ENCODE measurements at places on chromosomes 16 and 17.
A peak's percentile ranks its signal among the peaks of the same experiment; 100 is the strongest.

- DNase-seq, result no peak
Measured at GRCh38 chr16:66668777-66669444, 27.6 kb downstream of the CMTM4 start.

GRCh38 chr17:80348551-80349150, 66.3 kb upstream of the ENDOV start:
- no peak for DNase-seq

- DNase-seq, result no peak
Measured at GRCh38 chr17:70687421-70687820, 518.1 kb downstream of the KCNJ2 start.

DNA sequence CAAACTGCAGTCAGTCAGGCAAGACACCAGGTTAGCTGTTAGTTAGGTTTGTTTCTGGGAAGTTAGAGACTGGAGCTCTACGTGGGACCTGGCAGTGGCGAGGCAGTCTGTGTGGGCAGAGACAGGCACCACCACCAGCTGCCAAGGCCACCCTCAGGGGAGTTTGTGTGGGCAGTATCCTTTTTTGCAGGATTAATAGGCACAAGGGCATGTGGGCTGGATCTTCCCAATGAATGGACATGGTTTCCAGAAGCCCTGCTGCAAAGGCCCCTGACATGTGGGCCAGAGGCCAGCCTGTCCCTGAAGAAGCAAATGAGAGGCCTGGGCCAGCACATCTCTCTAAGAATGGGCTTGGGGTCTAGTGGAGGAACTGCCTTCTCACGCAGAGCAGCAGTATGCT, 19.2 kb upstream of the SREBF1 start:
- no peak for DNase-seq

DNA sequence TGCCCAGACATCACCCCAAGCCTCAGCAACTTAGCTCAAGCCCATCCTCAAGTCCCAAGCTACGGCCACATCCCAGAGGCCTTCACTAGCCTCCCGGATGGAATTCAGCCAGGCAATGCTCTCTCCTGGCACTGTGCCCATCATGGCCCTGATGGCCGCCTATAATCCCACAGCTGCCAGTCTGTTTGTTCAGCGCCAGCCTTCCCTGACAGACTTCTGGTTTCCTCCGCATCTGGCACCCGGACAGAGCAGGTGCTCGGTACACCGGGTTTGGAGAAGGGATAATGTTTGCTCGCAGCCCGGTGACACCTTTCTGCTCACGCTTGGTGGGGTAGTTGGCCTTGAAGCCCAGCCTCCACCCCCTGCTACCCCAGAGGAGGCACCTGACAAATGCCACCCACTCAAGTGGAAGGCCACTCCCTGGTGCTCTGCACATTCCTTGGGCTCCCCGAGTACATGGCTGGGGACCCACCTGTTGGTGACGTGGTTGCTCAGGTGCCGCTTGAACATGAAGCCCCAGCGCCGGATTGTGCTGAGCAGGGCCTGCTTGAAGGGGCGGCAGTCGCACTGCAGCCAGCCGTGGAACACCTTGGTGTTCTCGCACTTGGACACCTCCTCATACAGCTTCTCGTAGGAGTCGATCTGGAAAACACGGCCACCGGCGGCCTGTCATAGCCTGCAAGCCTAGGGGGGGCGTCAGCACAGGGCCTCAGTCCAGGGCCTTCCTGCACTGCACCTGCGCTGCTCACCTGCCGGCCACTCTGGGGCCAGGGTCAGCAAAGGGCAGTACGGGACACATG, 47.1 kb downstream of the DNAH17 start:
- peak; percentile 99 for DNase-seq

DNA sequence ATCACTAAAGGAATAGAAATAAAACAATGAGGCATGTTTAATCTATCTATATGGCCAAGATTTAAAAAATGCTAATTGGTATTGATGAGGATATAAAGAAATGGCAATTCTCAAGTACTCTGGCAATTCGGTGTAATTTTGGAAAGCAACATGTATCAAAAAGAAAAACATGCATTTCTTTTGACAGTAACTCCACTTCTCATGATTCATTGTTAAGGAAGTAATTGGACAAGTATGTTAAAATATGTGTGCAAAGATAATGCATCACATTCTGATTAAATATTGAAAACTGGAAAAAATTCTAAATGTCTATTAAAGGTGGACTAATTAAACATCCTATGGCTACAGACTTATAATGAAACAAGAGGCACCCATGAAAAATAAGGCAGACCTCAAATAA, 81.2 kb downstream of the CREBBP start:
- DNase-seq, result no peak

DNA sequence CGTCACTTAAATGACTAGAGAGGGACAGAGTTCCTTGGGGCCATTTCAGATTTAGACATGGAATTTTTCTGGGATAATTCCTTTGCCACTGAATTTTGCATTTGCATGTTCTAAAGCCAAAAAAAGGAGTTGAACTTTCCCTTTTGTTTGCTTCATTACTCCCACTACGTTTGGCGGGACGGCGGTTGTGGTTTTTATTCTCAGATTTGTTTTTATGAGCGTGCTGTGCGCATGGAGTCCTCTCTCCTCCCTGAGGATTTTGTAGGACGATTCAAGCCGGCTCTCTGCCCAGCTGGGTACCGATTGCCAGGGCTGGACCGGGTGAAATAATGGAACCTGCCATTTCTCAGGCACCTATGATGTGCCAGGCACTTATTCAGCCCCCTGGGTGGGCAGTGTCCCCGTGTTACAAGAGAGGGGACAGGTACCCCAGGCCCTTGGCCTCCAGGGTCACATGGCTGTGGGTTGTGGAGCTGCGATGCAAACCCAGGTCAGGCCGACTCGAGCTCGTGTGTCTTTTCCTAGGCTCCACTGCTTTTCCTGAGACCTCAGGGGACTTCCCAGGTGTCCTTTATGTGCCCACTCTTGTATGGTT, 18.8 kb downstream of the CMIP start:
- DNase-seq, result no peak

DNA sequence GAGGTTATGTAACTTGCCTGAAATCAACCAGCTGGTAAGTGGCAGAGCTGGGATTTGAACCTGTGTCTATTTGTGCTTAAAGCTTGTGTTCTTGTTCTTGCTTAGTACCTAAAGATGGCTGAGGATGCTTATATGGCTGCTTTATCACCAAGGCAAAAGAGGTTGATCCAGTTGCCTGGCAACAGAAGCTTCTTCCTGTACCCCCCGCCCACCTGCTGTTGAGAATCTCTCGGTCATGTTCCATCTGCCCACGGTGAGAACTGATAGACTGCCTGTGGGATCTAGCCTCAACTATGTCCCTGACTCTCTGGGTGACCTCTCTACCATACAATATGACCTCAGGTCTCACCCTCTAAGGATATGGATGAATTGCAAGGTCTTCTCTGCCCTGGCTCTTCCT, 60.7 kb downstream of the ABCC6 start:
- peak; percentile 22 for DNase-seq

DNA sequence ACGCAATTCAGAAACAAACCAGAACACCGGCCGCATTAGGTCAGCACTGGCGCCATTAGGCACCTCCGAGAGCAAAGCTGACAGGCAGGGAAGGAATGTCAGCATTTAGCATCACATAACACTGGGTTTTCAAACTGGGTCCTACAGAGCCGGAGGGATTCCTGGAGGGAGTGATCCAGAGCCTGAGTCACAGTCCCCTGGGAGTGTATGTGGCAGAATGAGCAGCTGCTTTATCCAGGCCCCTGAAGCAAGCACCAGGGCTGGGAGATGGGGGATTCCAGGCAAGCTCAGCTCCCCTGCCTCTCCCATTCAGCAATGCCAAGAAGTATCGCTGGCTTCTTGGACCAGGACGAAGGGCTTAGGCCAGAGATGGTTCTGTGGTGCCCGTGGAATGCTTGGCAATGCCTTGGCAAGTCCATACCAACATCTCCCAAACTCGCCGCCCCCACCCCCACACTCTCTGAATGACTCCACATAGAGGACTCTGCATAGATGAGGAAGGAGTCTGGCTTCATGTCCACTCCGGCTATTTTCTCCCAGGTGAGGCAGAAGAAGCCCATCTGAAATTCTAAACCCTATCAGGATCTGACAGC, 20.4 kb downstream of the GAS7 start:
- no peak for DNase-seq

DNA sequence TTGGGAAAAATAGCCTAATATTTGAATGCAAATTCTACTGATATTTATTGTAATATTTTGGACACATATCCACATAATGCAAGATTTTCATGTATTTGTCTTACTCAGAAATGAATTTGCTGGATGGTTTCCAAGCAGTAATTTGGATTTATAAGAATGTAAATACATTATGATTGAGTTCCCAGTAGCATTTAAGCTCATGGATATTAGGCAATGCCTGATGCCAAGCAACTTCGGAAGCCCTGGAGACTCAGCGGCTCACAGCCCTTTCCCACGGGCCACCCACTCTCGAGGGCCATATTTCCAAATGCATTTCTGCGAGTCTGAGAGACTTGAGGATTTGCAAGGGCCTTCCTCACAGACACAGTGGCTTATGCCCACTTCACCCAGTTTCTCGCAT, 62.1 kb upstream of the MYOCD start:
- DNase-seq, result no peak

GRCh38 chr17:9298135-9298534, 276.8 kb downstream of the NTN1 start:
- no peak for DNase-seq

- DNase-seq, result no peak
Measured at GRCh38 chr17:73899839-73900238, 255.6 kb upstream of the SDK2 start.

DNA sequence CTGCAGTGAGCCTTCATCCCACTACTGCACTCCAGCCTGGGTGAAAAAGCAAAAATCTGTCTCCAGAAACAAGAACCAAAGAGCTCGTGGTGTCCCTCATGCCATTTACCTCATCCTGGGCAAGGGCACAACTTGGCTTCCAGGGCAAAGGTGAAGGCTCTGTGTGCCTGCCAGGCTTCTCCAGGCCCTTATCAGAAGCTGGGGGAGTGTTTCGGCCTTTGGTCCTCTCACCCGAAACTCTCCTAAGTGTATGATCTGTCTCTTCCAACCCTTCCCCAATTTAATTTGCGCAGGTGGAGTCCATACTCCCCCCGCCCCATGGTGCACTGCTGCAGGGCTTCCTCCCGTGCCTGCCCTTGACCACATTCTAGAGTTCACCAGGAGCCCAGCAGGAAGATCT, 1.1 kb downstream of the CES2 start:
- no peak for DNase-seq

DNA sequence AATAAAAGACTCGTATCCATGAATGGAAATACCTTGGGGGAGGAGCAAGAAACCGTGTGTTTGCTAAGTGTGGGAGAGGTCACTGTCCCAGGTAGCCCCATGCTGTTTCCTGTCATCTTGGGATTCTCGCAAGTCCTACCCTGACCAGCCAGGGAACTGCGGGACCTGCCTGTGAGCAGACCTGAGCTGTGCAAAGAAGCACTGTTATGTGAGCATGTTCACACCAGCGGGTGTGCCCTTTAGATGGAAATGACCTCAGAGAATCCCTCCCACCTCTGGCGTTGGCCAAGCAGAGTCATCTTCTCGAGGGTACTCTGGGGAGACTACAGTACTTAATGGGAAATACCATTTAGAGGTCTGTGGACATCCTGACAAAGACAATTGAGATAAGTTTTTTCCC, 127.0 kb upstream of the MON1B start:
- no peak for DNase-seq

GRCh38 chr16:24539850-24540601, 660 bp downstream of the RBBP6 start:
- DNase-seq, result peak; percentile 69

GRCh38 chr16:4404247-4404966, 12.0 kb downstream of the CORO7 start:
- peak; percentile 73 for DNase-seq

GRCh38 chr16:22424161-22424937, 49.9 kb upstream of the CDR2 start:
- no peak for DNase-seq

DNA sequence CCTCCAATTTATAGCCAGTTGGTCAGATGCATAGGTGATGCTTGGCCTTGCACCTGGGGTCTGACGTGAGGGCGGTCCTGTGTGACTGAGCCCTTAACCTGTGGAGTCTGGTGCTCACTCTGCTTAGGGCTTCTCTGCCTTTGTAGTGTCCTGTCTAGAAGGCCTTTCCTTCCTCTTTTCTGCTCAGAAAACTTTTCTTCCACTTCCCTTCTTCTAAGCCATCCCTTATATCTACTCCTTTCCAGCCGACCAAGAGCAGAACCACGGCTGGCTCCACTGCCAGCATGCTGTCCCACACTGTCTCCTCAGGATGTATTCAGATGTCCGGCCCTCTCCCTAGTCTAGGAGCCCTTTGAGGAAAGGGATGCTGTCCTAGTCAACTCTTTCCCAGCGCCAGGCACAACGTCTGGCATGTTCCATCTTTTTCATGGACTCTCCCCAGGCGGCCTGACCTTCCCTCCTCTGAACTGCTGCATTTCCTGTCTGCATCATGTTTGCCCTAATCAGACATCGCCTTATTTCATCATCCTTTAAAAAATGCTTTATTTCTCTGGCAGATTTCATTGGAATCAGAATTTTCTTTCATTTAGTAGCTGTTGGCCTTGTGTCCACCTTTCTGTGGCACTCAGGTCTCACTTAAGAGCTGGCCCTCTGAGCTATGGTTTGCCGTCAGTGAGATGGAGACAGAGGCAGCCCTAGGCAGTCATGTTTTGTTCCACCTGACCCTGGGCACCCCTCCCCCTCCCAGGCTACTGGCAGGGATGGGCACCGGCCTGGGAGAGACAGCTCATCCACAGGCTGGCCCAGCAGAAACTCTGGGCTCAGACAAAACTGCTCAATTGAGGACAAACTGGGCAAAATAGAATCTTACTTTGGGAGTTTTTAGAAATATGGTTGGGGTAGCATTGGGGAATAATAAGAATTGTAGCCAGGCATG, 15.5 kb upstream of the BRCA1 start:
- DNase-seq, result no peak

- peak; percentile 34 for DNase-seq
Measured at GRCh38 chr17:82412535-82413520, 5.3 kb upstream of the HEXD start.

GRCh38 chr17:50221266-50221863, 19.9 kb upstream of the COL1A1 start:
- DNase-seq, result no peak

GRCh38 chr16:57585051-57585687, 42.7 kb downstream of the ADGRG5 start:
- DNase-seq, result no peak

GRCh38 chr16:82945420-82946101, 318.8 kb downstream of the CDH13 start:
- DNase-seq, result no peak

- DNase-seq, result no peak
Measured at GRCh38 chr16:10678655-10679054, 16.1 kb downstream of the TEKT5 start.

DNA sequence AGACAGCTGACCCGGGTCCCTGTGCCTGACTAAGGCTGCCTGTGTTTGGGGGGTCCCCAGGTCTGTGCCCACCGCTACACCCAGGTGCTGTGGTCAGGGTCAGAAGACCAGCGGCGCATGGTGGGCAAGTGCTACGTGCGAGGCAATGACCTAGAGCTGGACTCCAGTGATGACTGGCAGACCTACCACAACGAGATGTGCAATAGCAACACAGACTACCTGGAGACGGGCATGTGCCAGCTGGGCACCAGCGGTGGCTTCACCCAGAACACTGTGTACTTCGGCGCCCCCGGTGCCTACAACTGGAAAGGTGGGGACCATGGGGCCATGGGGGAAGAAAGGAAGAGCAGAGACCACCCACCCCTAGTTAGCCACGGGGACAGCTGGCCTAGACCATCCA, 12.1 kb downstream of the ITGA3 start:
- DNase-seq, result no peak

- DNase-seq, result no peak
Measured at GRCh38 chr17:57423541-57423940, 167.2 kb downstream of the MSI2 start.

GRCh38 chr17:40089077-40089895, 11.1 kb downstream of the NR1D1 start:
- no peak for DNase-seq
